ENCODE measurements at places on chromosomes 4 and X.

- no peak for DNase-seq
Measured at GRCh38 chr4:184978211-184978610, 40.1 kb upstream of the HELT start.

DNA sequence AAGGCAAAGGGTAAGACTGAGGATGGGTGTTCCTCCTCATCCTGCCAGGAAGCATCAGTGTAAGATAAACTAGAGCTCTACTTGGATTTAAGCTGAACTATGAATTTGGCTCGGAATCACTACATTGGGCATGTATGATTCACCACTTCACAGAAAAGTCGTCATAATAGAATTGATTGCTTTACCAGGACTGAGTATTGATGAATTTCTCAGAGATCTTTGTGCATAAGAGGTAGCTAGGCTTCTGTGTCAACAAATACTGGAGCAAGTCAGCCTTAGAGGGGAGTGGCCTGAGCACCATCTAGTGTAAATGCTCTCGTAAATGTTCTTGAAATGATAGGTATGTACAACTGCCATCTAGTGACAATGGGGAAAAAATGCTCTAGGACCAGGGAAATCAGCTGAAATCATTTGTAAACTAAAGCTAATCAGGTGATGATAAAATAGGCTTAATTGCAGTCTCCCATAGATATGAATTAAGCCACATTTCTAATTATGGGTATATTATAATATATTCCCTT lies 309.5 kb upstream of the FMR1 start:
- DNase-seq = no peak

DNA sequence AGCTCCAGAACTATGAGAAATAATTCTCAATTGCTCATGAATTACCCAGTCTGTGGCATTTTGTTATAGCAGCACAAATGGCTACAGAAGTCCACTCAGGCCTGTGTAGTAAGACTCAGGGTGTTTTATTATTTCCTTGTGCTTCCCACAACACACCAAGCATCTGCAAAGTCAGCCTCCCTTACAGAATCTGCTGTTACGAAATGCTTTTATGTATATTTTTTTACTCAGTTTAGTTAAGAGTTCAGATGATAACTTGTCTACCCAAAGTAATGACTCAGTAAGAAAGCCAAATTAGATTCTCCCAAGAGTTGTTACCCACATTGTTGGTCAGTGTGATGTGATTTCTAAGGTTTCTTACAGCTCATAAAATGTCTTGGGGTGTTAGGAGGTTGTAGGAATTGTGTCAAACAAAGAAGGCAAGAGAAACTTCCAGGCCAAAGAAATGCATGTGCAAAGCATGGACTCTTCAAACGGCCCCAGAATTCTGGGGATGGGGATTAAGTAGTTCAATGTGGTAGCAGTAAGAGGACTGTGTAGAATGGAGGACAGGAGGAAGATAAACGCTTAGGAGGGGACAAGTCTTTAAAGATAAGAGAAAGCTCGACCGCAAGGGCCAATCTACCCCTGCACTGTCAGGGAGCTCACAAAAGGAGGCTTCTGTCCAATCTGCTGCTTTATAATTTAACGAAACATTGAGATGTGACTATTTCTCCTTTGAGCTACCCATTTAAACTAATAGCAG lies 35.4 kb upstream of the TMEM184C start:
- no peak for DNase-seq

- DNase-seq = no peak
Measured at GRCh38 chrX:136589966-136590365, 58.0 kb downstream of the VGLL1 start.

DNA sequence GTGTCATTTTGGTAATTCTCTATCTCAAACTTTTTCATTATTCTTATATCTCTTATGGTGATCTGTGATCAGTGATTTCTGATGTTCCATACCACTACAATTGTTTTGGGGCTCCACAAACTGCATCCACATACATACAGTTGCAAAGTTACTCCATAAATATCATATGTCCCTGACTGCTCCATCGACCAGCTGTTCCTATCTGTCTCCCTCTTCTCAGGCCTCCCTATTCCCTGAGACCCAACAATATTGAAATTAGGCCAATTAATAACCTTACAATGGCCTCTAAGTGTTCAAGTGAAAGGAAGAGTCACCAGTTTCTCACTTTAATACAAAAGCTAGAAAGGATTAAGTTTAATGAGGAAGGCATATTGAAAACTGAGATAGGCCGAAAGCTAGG lies 108.7 kb downstream of the ANAPC10 start:
- no peak for DNase-seq
